T-helper 1 cell (primary cell): ENCODE measurements at places on chromosomes 11 and 22.

- no peak for DNase-seq
These were observed 74.2 kb downstream of the KCNQ1 start for GRCh38 chr11:2518983-2519340.

GRCh38 chr11:126293726-126294125 lies 10.1 kb upstream of the DCPS start:
- DNase-seq, result no peak

DNA sequence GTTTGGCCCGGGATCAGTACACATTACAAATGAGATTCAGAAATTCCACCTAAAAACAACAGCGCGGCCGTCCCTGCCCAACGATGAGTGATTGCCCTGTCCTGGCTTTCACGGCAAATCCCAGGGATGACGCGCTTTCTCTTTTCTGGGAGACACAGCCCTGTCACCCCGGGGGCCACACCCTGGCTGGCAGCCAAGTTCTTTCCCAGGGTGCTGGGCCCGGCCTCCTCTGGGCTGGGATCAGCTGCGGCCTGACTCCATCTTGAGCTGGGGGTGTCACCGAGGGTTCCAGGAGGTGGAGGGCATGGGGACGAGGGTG lies 82.7 kb downstream of the FBLN1 start:
- DNase-seq, result no peak

DNA sequence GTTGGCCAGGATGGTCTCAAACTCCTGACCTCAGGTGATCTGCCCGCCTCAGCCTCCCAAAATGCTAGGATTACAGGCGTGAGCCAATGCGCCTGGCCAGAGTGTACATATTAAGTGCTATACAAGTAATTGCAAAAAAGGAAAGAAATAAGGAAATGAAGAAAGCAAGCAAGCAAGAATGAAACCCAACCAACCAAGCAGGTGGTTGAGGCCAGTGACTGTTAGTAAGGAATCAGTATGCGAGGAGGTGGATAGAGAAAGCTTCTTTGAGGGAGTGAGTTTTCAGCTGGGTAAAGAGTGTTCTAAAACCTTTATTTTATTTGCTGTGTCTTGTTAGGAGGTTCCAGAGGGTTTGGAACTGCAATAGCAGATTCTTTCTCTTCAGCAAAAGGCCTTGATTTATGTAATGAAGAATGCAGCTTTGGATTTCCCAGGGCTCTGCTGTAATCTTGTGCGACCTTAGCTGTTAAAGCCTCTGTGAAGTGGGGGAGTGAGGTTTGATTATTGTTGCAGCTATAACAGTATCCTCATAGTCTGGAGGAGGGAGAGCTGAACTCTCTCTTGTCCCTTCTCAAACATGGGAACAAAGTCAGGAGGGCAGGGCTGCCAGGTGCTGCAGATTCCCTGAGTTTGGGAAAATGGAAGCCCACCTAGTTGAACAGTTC lies 5.7 kb downstream of the AMPD3 start:
- DNase-seq, result no peak

DNA sequence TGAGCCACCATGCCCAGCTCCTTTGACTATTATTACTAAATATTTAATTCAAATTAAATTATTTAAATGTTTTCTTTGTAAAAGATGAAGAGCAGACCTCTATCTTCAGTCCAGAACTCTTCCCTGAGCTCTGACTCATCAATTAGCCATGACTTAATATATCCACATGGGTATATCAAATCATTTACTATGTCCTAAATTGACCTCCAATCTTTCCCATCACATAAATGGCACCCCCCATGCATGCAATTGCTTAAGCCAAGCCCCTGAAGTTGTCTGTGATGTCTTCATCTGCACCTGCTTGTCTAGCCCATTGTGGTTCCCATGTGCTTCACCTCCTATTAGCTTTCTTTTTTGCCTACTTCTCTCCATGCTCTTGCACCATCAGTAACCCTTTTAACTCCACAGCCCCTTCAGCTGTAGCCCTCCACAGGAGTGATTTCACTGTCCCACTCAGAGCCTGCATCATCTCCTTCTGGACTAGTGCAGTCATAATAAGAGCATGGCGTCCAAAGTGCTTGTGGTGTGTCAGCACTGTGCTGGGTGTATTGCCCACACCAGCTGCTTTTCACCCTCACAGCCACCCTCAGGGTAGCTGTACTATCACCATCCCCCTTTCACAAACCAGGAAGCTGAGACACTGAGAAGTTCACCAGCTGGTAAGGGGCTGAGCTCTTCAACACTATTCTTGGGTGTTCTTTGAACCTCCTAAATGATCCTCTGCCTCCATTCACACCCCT lies 11.8 kb upstream of the THY1 start:
- no peak for DNase-seq

DNA sequence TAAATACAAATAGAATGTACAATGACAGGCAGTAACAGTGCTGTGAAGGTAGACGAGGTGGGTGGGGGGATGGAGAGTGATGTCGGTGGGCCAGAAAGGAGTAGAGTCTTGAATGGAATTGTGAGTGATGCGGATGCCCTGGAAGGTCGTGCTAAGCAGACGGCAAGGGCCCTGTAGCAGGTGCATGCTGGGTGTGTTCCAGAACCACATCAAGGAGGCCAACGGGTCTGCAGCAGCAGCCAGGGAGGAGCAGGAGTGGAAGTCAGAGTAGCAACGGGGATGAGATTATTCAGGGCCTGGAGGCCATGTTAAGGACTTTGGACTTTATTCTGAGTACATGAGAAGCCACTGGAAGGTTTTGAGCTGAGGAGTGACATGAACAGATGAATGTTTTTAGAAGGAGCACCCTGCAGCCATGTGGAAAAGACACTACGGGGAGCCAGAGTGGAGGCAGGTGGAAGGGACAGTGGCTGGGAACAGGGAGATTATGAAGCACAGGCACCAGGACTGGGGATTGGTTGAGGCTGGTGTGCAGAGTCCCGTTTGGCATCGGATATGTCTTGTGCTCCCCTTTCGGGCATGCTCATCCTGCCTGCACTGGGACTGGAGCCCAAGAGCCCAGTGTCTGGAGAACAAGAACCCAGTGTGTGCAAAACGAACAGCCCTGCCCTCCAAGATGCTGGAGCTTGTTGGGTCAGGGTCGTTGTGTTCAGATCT lies 74.1 kb downstream of the COMMD9 start:
- no peak for DNase-seq

DNA sequence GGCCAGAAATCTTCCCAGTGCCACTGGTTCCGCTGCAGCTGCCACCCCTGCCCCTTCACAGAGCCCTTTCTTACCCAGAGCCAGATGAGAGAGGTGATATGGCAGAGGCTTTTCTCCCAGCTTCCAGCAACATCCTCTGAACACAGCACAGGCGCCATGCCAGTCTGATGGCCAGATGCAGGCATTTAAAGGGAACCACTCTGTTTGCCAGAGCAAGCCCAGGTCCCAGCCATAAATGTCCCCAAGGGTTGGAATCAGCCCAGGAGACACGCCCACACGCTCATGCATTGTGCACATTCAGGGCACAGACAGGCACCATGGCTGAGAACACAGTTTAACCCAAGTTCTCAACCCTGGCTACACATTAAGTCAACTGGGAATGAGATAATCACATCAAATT lies 114.3 kb upstream of the CSNK2A3 start:
- DNase-seq, result no peak

DNA sequence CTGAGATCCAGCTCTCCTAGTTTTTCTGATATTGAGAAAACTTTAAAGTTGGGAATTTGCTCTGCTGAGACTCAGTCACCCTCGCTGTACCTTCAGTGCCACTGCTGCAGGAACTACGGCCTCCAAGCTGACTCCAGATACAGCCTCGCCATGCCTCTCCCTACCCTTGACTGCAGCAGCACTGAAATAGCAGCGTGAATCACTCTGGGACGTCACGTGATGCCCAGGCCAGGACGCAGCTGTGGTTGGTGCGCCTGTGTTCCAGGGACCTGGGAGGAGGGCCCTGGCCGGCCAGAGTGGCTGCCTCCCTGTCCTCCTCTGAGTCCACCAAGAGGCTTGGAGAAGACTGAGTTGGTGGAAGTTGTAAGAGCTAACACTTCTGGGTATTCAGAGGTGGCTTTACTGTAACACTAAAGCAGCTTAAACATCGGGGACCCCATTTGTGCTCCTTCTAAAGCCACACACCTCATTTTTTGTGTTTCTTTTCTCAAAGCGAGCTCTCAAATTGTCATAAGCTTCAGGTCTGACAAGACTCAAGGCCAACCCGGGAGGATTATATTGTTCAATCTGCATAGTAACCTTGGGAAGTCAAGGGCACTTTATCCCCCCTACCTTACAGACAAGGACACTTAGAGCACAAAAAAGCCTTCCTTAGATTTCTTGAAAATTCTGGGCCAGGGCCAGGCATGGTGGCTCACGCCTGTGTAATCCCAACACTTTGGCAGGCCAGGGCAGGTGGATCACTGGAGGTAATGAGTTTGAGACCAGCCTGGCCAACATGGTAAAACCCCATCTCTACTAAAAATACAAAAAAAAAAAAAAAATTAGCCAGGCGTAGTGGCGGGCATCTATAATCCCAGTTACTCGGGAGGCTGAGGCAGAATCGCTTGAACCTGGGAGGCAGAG lies 4.2 kb upstream of the STIP1 start:
- no peak for DNase-seq

GRCh38 chr11:18731949-18732821 lies 6.2 kb upstream of the IGSF22 start:
- peak; percentile 57 for DNase-seq

DNA sequence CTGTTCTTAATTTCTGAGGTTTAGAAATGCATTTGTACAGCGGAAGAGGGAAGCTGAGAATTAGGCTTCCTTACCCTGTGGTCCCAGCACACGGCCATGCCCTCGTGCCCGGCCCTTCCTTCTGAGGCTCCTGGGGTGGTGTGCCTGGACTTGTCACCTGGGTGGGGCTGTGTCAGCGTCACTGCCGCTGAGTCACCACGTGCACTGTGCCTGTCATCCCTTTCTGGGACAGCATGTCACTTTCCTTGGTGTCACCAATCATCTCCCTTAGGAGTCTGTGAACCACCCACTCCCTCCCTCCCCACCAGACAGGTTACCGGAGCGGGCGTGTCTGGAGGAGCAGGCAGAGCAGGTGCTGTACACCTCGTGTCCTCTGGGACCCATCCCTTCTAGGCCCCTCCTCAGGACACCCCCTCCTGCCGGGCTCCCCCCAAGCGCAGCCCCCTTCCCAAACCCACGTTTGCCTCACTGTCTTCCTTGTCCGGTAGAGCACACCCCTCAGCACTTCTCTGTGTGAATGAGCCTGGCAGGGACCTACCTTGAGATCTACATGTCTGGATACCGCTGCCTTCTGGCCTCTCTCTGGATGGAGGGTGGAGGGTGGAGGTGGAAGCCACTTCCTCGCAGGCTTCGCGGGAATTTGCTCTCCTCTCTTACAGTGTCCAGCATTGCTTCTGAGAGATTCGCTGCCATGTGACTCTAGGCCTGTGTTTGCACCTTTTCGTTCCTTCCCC lies 367.6 kb downstream of the TBC1D22A start:
- no peak for DNase-seq

- no peak for DNase-seq
These were observed 70.3 kb upstream of the WNT7B start for GRCh38 chr22:46047226-46047625.

DNA sequence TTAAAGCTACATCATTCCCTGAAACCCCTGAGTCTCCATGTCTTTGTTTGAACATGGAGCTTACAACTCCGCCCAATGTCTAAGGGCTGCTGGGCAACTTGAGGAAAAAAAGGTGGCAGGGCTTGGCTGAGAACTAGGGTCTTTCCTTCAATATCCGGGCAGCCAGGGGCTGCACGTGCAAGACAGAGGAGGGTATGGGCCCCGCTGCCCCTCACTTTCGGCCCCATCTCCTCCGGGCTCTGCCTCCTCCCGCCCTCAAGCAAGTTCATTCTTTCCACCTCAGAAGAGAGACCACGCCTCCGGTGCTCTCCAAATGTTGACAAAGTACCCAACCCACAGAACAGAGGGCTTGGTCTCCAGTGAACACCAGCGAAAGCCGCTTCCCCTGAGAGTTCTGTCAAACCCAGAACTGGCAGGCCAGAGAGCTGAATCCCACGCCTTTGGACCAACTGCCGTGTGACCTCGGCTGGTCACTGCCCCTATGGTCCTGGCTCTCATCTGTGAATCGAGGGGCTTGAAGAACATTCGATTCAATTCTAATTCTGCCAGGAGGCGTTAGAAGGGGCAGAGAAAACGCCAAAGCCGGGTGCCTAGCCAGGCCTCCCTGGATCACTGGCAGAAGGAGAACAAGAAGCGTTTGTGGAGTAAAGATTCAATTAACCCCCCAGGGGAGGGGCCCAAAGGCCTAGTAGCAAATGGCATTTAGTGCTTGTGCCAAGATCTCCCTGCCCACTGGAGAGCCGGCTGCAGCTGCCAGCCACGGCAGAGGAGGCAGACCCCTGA lies 7.3 kb downstream of the PDGFB start:
- DNase-seq, result no peak

DNA sequence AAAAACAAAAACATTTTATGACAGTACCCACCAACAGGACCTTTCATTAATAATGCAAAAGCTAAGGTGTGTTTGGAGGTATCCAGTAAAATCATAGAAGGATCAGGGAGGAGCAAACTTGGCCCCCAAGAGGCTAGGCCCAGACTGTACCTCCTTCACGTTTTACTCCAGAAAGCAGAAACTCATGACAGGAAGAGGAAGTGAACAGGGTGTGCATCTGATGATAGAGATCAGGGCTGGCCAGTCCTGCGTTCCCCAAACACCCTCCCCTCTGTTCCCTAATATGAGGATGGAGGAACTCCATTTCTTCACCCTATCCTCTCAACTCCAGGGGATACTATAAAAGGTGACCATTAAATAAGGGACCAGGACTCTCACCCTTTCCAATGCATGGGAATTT lies 10.2 kb upstream of the MS4A12 start:
- DNase-seq, result no peak

DNA sequence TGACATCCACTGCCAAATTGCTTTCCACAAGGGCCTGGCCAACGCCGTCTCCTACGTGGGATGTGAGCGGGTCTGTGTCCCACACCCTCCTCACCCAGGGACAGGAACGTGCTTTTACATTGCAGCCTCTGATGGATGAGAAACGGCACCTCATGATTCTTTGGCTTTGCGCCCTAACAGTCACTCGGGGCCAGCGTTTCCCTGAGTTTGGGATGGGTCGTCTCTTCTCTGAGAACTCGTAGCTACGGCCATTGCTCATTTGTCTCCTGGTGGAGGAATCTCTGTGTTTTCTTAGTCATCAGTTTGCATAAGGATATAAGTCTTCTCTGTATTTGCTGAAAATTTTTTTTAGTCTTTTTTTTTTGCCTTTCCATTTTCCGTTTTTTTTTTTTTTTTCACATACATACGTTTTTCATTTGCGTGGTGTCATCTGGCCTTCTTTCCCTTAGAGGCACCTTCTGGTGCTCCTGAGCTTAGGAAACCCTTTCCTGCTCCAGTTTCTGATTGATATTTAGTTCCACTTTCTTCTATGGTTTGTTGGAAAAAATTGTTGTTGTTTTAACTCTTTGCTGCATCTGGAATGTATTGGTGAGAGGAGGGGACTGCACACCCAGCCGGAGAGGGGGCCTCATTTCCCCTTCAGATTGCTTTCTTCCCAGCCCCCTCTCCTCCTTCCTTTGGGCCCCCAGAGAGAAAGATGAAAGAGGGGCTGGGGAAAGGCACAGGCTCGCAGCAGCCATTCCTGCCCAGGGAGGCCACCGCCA lies 12.0 kb downstream of the TNNT3 start:
- DNase-seq, result no peak

GRCh38 chr11:93288767-93289166 lies 41.8 kb upstream of the DEUP1 start:
- DNase-seq, result no peak

- DNase-seq, result no peak
These were observed 43.6 kb downstream of the CACNG2 start for GRCh38 chr22:36659762-36660509.

GRCh38 chr22:33361581-33361980 lies 303.4 kb upstream of the SYN3 start:
- no peak for DNase-seq

- no peak for DNase-seq
These were observed 19.3 kb upstream of the MIEF1 start for GRCh38 chr22:39482768-39483167.
